K562 (cell line): ENCODE measurements at places on chromosomes 5 and 9.

DNA sequence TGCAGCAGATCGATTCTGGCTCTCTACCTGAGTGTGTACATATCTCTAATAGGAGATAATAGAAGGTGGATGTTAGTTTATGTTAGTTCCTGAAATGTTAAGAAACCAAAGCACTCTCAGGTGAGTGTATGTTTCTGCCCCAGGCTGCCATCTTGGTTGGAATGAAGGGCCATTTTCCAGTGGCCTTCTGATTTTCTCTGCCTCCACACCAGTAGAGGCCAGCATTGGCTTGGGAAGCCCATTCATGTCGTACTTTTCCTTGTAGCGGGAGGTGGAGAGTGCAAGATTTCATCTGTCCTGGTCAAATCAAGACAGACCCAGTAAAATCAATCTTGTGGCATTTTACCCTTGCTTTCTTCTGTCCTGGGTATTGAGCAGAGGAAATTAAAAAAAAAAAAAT lies 91.0 kb downstream of the GAS1 start:
- DNase-seq: no peak
- no peaks in the 10 kb centered on the region for H3K27me3 ChIP-seq
- H3K36me3 ChIP-seq: no peaks in the 10 kb centered on the region

DNA sequence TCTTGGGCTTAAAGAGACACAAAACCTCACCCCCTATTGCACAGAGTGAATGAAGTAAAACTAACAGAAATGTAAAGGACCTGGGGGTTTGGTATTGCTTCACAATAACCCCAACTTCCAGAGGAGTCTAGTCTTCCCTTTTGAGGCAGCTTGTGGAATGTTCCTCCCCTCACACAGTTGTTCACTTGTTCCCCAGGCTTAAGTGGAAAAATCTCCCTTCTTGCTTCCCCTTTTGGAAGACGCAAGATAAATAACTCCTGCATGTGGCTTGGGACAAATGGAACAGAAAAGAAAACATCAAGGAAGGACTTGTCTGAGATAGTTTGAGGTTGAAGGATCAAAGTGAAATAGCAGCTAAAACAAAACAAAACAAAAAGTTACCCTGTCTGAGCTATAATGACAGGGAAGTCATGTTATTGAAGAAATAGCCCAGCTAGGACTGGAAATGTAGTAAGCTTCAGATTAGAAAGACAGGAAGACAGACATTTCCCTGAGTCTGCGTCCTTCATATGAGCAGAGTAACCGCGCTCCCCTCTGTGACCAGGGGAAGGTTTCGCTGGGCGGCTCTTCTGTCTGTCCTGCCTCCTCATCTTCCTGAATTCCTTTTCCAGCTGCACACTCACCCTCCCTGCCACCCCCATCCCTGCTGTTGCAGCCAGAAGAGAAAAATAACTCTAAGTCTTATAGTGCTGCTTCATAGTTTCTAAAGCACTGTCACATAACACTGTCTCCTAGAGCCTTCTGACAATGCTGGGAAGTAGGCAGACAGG lies 8.8 kb downstream of the SPARC start:
- H3K27ac ChIP-seq: no peak overlapping the region
- H3K4me3 ChIP-seq: no peak overlapping the region
- no peaks in the 10 kb centered on the region for H3K4me1 ChIP-seq

GRCh38 chr9:127568618-127568970 lies 43.5 kb upstream of the STXBP1 start:
- no peaks in the 10 kb centered on the region for H3K27me3 ChIP-seq
- peak overlapping the region; percentile 79 for H3K4me3 ChIP-seq
- H3K36me3 ChIP-seq: peaks cover 18% of the 10 kb centered on the region; the same call in 1 of the 3 replicates
- no peak for DNase-seq
- peaks cover 34% of the 10 kb centered on the region for H3K4me1 ChIP-seq
- peak overlapping the region; percentile 76 for H3K27ac ChIP-seq

GRCh38 chr9:101477214-101477613 lies 41.6 kb upstream of the ALDOB start:
- peaks cover 21% of the 10 kb centered on the region; the same call in 2 of the 3 replicates for H3K36me3 ChIP-seq
- DNase-seq: no peak
- peaks cover 16% of the 10 kb centered on the region for H3K27me3 ChIP-seq
- no peak overlapping the region for H3K27ac ChIP-seq
